EH (cell line): ENCODE measurements at places on chromosomes 7 and 10.
A peak's percentile ranks its signal among the peaks of the same experiment; 100 is the strongest.

DNA sequence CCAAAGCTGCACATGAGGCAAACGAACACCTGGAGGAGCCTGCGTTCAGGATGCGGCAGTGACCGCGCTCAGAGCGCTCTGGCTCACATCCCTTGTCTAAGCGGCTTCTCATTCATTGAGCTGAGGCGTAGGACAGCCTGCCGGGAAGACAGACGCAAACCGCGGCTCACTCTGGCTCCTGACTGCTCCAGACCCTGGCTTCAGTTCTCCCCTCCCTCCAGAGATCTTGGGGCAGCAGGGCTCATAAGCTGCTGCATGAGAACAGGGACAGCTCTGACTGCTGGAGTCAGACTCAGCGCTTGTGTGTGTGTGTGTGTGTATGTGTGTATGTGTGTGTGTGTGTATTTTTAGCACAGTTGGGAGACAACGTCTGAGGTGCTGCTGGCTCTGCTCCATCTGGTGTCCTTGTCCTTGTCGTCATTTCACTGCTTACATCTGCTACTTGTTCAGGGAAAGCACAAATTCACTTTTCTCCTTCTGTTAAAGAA is 15.8 kb upstream of the LYZL2 start:
- DNase-seq, result peak; percentile 53

GRCh38 chr7:84714765-84715164 is 472.1 kb downstream of the SEMA3D start:
- no peak for DNase-seq

DNA sequence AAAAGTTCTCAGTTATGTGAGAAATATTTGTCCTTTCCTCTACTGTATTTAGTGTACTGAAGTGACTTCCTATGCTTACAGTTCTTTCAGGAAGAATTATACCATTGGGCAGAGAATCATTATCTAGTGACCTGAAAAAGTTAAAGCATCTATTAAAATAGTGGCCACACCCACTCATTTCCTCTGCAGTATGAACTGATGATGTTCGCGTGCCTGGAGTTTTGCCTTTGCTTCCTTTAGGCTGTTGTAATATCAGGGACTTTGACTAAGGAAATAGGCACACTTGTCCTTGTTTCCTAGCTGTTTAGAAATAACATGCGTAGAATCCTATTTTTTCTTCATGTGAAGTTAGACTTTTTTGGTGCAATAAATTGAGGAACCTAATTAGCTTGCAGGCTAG is 100.7 kb downstream of the ZMYND11 start:
- DNase-seq, result peak; percentile 45

GRCh38 chr10:45809837-45810236 is 37.5 kb downstream of the AGAP4 start:
- DNase-seq, result peak; percentile 48

GRCh38 chr10:51311228-51311627 is 236.9 kb downstream of the PRKG1 start:
- DNase-seq, result peak; percentile 46

DNA sequence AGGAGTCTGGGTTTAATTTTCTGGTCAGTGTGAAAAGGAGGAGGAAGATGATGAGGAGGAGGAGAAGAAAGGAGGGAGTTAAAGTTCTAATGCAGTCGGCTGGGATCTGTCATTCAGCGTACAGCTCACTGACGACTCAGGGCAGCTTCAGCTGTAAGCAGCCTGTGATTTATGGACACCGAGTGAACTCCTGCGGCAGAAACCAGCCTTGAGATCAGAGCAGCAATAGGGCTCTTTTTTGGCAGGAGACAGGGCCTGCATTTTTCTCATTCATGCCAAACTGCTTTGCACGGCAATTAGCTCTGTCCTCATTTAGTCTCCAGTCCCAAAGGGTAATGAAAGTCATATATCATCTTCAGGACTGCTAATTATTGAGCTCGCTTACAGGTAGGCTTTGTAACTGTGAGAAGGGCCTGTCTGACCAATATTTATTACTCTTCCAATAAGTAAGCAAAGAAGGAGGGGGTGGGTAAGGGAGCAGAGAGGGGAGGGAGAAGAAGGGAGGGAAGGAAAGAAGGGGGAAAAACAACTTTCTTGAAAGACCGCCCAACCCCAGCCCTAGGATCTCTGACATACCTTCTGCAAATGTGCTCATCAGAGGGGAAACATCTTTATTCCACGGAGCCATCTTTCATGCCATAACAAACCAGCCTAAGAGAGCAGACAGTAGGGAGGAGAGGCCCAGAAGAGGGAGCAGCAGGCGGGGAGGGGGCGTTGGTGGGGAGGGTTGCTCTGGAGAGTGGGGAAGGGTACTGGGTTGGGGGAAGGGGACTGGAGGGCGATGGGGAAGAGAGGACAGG is 48.1 kb upstream of the COMTD1 start:
- DNase-seq, result peak; percentile 90

DNA sequence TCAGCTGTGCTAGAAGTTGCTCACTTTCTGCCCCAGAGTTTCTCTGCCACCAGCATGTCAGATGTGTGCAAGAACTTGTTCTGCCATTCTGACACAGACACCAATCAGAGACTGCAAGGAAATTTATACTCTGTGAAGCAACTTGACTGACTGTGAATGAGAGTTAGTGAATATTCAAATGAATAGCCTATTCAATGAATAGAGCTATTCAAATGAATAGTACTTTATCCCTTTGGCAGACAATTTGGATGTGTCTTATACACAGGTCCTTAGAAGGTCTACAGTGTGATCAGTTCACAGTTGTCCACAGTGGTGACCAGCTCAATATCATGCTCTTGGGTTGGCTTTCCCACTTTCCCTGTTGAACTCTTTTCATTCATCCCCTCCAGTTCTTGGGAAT is 138.1 kb downstream of the MACC1 start:
- no peak for DNase-seq

GRCh38 chr7:11613292-11613930 is 218.6 kb downstream of the THSD7A start:
- no peak for DNase-seq

- peak; percentile 94 for DNase-seq
Measured at GRCh38 chr7:16915405-16915804, 33.6 kb upstream of the AGR3 start.

DNA sequence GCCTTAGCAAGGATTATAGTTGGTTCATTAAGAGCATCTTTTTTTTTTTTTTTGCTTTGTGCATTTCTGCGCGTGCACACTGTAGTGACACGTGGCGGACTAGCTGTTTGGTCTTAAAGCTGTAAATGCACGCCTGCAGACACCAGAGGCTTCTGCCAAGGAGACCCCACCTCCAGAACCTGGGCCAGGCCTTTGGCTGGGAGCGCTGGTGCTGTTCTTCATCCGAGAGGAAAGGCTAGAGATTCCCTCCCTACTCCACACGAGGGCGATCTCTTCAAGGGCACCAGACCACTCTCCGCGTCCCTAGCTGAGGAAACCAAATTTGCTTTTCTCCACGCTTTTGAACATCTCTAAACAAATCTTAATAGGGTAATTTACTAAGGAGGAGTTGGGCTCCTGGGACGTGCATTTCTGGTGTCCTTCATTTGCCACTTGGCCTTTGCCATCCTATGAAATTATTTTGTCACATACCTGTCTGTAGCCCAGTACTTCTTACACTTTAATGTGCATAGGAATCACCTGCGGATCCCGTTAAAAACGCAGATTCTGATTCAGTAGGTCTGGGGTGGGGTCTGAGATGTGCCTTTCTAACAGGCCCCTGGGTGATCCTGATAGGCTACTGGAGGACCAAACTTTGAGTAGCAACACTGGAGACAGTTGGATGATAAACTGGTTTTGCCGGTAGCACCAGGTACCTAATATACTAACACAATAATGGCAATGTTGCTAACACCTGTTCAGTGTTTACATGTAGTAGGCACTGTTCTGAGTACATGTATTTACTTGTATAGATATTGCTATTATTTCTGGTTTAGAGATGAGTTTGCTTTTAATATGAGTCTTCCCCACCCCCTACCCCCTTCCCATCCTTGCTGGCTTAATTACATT is 1.3 kb upstream of the SLC26A5 start:
- peak; percentile 53 for DNase-seq

GRCh38 chr10:106897719-106898118 is 266.8 kb downstream of the SORCS1 start:
- no peak for DNase-seq

GRCh38 chr7:36039243-36039642 is 113.8 kb upstream of the EEPD1 start:
- DNase-seq, result peak; percentile 17

GRCh38 chr10:103979530-103979929 is 12.6 kb downstream of the SLK start:
- DNase-seq, result no peak

GRCh38 chr10:120999868-121000267 is 148.7 kb downstream of the WDR11 start:
- no peak for DNase-seq

DNA sequence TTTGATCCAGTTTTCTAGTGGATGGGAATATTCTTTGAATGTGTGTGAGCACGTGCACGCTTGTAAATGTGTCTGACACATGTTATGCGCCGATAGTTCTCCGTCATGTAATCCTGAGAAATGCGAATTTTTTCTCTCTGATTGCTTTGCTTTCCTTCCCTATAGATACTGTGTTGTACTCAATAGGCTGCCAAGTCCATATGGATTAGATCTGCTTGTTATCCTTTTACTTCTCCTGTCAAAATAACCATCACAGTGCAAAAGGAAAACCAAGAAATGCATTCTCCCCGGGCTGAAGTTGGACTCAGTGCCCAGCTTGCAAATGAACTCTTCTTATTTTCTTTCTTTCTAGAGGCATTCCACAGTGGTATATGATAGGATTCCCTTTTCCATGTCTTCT is 131.9 kb downstream of the KIAA1217 start:
- no peak for DNase-seq

- DNase-seq, result no peak
Measured at GRCh38 chr7:158374586-158374985, 213.0 kb downstream of the PTPRN2 start.

- no peak for DNase-seq
Measured at GRCh38 chr10:895324-895723, 36.2 kb downstream of the LARP4B start.

- no peak for DNase-seq
Measured at GRCh38 chr10:1230138-1230537, 174.0 kb downstream of the WDR37 start.

GRCh38 chr10:62681211-62681940 is 123.1 kb upstream of the ADO start:
- DNase-seq, result no peak

- no peak for DNase-seq
Measured at GRCh38 chr10:24007359-24007758, 201.6 kb upstream of the KIAA1217 start.

DNA sequence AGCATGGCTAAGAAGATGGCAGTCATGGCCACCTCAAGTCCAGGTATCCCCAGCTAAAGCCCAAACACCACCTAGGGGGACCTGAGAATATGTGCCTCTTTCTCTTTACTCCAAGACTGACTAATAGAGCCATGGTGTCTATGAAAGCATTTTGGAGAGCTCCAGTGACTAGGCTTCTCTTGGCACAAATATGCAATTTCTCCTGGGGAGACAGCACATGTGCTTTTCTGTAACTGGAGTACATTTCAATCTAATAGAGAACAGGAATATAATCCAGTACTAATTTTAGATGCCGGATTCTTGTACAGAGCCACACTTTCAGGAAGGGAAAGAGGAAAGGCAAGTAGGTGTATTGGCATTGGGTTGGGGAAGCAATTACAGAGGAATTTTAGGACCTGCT is 260.1 kb downstream of the BMPER start:
- peak; percentile 33 for DNase-seq

DNA sequence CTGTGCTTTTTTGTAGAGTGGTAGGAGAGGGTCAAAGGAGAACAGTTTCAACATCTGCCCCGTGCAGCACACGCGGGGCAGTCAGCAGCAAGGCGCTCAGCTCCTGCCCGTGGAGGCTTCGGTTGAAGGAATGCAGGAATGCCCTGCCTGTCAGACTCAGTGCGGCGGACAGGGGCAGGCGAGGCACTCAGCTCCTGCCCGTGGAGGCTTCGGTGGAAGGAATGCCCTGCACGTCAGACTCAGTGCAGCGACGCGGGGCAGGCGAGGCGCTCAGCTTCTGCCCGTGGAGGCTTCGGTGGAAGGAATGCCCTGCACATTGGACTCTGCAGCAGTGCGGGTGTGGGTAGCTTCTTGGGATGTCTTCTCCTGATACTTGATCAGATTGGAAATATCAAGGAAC is 37.0 kb downstream of the PPP2R2D start:
- DNase-seq, result no peak

- no peak for DNase-seq
Measured at GRCh38 chr10:26374426-26374825, 63.7 kb upstream of the APBB1IP start.

GRCh38 chr7:125256446-125256845 is 326.8 kb upstream of the POT1 start:
- DNase-seq, result no peak

DNA sequence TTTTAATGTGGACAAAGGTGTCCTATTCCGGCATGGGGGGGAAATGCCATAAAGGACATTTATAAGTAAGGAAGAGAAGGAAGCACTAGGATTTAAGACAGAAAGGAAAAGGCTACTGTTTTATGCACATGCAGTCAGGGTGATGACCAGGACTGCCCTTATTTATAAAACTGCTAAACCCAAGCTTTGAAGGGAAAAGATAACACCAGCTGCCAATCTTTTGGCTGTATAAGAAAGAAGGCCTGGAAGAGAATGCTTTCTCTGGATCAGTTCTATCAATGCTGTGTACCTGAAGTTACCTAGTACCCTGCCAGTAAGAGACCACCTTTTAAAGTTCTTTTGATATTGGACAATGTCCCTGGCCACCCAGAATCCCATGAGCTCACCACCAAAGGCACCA is 59.2 kb downstream of the MINDY3 start:
- no peak for DNase-seq

DNA sequence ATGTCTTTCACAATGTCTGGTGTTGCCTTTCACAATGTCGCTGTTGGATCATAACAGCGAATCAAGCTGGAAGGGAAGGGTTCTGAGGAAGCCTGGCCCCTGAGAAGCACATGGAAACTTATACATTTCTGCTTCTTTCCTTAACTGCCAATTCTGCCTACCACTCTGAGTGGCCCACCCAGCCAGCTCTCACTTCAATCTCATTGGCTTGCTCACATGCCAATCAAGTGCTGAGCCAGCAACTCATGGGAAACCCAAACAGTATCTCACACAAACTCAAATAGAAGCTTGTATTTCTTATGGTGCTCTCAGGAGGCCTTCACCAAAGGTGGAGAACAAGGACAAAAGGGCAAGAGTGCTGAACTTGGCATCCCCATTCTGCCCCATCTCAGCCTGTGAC is 117.4 kb upstream of the GPR26 start:
- DNase-seq, result no peak

DNA sequence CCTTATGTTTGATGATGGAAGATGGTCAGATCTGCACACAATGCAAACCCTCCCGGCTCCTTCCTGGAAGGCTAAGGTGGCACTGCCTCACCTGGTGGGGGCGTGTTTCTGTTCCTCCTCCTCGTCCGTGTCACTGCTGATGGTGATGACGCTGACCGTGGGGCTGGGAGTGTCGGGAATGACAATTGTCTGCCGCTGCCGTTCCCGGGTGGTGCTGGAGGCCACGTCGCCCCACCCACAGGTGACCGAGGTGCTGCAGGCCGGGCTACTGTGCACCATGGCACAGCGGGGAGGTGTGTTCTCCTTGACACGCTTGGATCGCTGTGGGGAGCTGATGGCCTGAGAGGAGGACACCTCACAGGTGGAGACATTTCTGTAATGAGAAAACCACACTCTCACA is 73.1 kb downstream of the CLEC2L start:
- DNase-seq, result no peak

GRCh38 chr10:77671594-77672252 is 34.1 kb upstream of the KCNMA1 start:
- no peak for DNase-seq
